ENCODE measurements at places on chromosomes 6 and 20.

- DNase-seq = peak; percentile 64
These were observed 70.9 kb upstream of the PLEKHG1 start for GRCh38 chr6:150528648-150529285.

DNA sequence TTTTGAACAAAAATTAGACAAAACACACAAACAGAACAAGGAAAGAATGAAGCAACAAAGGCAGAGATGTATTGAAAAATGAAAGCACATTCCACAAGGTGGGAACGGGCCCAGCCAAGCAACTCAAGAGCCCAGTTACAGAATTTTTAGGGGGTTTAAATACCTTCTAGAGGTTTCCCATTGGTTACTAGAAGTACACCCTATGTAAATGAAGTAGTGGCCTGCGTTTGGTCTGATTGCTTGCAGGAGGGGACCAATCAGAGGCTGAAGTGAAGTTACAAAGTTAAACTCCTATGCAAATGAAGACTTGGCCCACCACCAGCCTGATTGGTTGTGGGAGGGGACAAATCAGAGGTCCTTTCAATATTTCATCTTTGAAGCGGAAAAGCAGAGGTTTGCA, 593.7 kb upstream of the MMS22L start:
- no peak for DNase-seq

DNA sequence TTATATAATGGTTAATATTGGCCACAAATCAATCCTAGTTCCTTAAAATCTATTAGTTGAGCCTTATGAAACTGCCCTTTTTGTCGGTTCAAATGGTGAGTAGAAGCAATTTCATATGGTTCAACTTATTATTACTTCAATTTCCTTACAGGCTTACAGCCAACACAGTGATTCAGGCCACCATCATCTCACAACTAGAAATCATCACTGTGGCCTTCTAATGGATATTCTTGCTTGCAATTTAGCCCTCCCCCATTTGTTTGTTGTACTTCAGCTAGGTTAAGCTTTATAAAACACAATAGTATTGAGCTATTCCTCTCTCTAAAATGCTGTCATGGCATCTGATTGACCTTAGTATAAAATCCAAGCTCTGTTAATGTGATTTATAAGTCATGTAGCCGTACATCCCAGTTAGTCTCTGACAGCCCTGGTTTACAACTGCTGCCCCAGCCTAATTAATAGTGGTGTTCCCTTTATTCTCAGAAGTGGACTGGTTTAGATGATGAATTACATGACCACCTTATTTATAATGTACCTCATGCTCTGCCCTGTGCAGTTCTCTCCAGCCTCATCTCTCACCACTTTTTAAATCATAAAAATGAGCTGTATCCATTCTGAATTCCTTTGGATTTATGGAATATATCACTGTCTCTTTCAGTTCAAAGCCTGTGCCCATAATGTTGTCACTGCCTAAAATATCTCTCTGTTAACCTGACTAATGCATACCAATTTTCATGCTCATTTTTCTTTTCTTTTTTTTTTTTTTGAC, 36.7 kb downstream of the LAMA2 start:
- DNase-seq = no peak

GRCh38 chr6:170450916-170451761, 102.0 kb downstream of the PSMB1 start:
- DNase-seq = no peak

DNA sequence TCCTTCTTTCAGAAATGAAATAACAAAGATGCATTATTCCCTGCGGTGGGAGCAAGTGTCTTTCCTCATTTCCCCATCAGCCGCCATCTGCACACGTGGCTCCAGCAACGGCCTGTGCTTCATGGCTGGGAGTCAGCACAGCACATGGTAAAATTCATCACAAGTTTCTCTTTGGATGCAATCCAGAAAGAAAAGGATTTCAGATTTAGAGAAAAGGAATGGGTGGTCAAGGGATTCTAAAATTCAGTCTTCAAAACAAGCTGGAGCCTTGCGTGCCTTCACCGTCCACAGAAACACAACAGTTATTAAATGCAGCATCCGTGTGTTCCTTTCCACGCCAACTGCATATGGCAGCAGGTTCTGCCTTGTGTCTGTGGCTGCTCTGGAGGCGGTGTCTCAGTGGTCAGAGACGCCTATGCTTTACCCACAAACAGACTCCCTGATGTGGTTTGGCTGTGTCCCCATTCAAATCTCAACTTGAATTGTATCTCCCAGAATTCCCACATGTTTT, 107.6 kb downstream of the THBS2 start:
- DNase-seq = no peak

All from left cardiac atrium (tissue), 4 donors.